Fibroblast of lung (primary cell): ENCODE measurements at places on chromosomes 5 and 9. TPM values are rescaled to one million over a fixed set of nuclear protein-coding genes. Genes with fewer than 3 reads are reported as not detected.

The SLC34A3 gene
- not detected in 2 replicates for total RNA-seq

DNA sequence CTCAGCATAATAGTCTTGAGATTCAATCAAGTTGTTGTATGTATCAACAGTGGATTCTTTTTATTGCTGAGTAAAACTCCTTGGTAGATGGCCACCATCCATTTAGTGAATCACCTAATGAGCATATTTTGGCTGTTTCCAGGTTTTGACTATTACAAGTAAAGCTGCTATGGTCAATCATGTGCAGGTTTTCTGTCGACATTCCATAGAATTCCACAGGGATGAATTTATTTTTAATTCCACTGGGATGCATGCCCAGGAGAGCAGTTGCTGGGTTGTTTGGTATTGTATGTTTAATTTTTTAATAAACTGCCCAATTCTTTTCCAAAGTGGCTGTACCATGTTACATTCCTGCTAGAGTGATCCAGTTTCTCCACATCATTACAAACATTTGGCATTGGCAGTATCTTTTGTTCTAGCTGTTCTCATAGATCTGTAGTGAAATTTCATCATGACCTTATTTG is 10.5 kb upstream of the S1PR3 start:
- H3K36me3 ChIP-seq = no peaks in the 10 kb centered on the region
- peak; percentile 93 for DNase-seq
- H3K4me1 ChIP-seq = no peaks in the 10 kb centered on the region
- H3K4me3 ChIP-seq = no peak overlapping the region
- no peak overlapping the region for H3K27ac ChIP-seq

DNA sequence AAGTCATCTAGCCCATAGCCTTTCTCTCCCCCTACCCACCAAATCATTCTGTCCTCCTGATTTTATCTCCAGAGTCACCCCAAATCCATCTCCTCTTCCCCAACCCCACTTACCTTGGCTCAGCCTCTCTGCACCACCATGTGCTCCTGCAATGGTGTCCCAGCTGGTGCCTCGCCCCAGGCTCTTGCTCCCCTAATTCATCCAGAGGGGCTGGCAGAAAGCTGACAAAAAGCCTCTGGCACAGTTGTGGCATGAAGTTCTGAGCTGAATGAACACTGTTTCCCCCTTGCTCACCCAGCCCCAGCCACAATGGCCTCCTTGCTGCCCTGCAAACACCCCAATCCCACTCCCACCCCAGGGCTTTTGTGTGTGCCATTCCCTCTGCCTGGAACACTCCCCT is 10.2 kb downstream of the RETREG1 start:
- H3K36me3 ChIP-seq = no peaks in the 10 kb centered on the region
- no peak overlapping the region for H3K4me3 ChIP-seq
- no peak for DNase-seq
- H3K27ac ChIP-seq = no peak overlapping the region
- H3K4me1 ChIP-seq = no peaks in the 10 kb centered on the region

- no peaks in the 10 kb centered on the region for H3K36me3 ChIP-seq
- no peak overlapping the region for H3K4me3 ChIP-seq
- no peak for DNase-seq
- H3K27me3 ChIP-seq = no peaks in the 10 kb centered on the region
- H3K4me1 ChIP-seq = no peaks in the 10 kb centered on the region
Observed at GRCh38 chr9:134344068-134344799, 18.0 kb downstream of the RXRA start.

The FAM114A2 gene
- 33.9 and 34.2 TPM in 2 replicates for total RNA-seq

DNA sequence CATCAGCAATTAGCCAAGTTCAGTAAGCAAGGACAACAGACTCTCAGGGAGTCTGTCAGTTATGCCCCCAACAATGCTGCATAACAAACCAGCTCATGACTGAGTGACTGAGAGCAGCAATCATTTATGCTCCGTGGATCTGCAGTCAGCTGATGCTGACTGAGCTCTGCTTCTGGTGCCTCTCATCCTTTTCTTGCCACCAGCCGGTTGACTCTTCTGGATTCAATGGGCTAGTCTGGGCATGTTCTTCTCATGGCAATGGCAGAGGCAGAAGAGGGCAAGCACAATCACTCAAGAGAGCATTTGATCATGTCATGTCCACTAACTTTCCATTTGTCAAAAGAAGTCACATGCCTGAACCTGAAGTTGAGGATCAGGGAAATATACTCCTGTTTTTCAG is 157.0 kb upstream of the NTRK2 start:
- H3K36me3 ChIP-seq = no peaks in the 10 kb centered on the region
- no peak overlapping the region for H3K4me3 ChIP-seq
- no peaks in the 10 kb centered on the region for H3K27me3 ChIP-seq

DNA sequence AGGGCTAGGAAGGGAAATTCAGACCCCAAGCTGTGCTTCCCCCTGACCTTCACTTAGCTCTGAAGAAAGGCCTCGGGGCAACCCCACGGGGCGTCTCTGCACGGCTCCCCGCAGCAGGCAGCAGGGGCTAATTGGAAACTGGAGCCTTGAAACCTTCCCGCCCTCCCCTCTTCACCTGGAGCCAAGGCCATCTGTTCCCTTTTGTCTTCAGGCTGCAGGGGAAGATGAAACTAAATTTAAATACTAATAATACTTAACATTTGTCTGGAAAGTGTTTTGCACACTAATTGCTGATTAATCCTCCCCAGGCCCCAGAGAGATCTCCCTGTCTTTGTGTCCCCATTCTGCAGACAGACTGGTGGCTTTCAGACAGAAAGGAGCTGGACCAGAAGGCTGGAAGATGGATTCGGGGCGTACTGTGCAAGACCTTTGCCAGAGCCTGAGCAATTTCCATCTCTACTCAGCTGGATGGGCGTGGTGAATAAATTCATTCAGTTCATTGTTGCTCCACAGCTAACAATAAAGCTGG is 34.1 kb upstream of the CPLX2 start:
- H3K4me3 ChIP-seq = no peak overlapping the region
- H3K36me3 ChIP-seq = no peaks in the 10 kb centered on the region
- no peaks in the 10 kb centered on the region for H3K4me1 ChIP-seq
- H3K27me3 ChIP-seq = no peaks in the 10 kb centered on the region
- H3K27ac ChIP-seq = no peak overlapping the region
- DNase-seq = no peak

DNA sequence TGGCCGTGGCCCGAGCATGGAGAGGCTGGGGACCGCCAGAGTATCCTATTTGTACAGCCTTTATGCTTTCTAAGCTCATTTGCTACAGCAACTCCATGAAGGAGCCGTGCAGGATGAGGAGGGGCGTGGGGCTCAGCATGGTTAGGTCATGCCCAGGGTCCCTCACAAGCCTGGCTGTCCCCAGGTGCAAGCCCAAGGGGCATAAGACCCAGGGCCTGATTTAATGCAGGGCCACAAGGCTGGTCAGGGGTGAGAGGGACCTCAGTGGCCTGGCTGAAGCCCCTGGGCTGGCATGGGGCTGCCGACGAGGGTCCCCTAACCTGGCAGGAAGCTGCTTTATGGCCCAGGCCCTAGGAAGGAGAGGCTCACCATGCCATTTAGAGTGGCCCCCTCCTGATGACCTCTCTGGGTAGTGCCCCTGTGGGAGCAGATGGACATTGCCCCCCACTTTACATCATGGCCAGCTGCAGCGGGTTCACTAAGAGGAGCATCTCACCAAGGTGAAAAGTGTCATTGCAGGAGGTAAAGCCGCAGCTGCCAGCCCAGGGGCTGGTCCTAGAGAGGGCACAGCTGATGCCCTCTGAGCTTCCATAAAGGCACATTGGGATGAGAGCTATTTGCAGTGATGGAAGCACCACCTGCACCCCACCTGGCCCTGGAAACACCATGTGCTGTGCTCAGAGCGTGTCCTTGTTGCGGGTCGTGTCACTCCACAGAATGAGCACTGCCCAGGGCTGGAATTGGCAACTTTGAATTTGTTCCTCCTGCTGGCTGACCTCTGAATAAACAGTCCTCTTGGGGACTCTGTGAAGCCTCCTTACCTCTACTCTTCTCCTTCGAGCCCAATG is 58.9 kb downstream of the ZNF618 start:
- H3K27ac ChIP-seq = no peak overlapping the region
- H3K27me3 ChIP-seq = no peaks in the 10 kb centered on the region
- H3K4me1 ChIP-seq = peaks cover 5% of the 10 kb centered on the region
- no peaks in the 10 kb centered on the region for H3K36me3 ChIP-seq
- no peak overlapping the region for H3K4me3 ChIP-seq
- DNase-seq = no peak

GRCh38 chr9:136248951-136249876 is 3.6 kb upstream of the QSOX2 start:
- H3K4me1 ChIP-seq = peaks cover 4% of the 10 kb centered on the region
- no peaks in the 10 kb centered on the region for H3K36me3 ChIP-seq
- H3K4me3 ChIP-seq = no peak overlapping the region
- H3K27me3 ChIP-seq = peaks cover 13% of the 10 kb centered on the region
- DNase-seq = no peak
- no peak overlapping the region for H3K27ac ChIP-seq

- no peak overlapping the region for H3K4me3 ChIP-seq
- no peaks in the 10 kb centered on the region for H3K36me3 ChIP-seq
- DNase-seq = no peak
- H3K27ac ChIP-seq = no peak overlapping the region
Observed at GRCh38 chr5:5589857-5590256, 167.4 kb downstream of the ICE1 start.

The ENHO gene
- total RNA-seq = under 0.01 TPM in 1 of 2 replicates, not detected in the other

DNA sequence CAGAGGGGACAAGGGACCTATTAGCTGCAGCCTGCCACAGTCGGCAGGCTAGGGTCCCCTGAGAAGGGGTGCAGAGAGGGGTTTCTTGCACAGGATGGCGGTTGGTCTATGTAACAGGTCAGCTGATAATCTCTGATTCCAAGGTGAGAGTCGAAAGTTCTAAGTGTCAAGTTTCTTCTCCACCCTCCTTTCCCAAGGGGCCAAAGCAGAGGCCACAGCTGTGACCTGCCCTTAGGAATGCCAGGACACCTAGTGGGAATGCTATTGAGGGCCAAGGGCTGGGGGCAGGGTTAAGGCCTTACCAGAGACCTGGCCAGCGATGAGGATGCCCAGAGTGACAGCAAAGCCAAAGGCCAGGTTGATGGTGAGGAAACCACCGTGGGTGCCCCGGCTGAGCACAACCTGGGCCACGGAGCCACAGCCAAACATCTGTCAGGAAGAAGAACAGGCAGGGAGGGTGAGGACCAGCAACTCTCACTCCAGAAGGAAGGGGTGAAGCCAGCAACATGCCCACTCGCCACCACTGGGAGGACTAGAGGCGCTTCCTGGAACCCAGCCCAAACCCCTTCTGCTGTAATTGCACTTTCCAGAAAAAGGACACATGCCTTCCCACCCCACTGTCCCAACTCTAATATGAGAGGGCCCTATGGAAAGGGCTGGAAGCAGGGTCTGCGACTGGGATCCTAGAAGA is 3.8 kb downstream of the AQP3 start:
- peaks cover 4% of the 10 kb centered on the region for H3K4me1 ChIP-seq
- no peak for DNase-seq
- no peak overlapping the region for H3K4me3 ChIP-seq
- peaks cover 13% of the 10 kb centered on the region for H3K27me3 ChIP-seq
- no peak overlapping the region for H3K27ac ChIP-seq

The GNA14 gene
- total RNA-seq = 0.26 and 0.50 TPM in 2 replicates

The NSUN2 gene
- total RNA-seq = 36.5 and 43.6 TPM in 2 replicates
